ENCODE measurements at places on chromosomes 13 and 19. TPM values are rescaled to one million over a fixed set of nuclear protein-coding genes. Genes with fewer than 3 reads are reported as not detected.

GRCh38 chr13:91381371-91381770 is 17.1 kb upstream of the GPC5 start:
- no peak for DNase-seq

The IZUMO2 gene
- total RNA-seq: not detected

The RGCC gene
- total RNA-seq: 54.1 TPM

GRCh38 chr13:36769126-36769525 is 49.9 kb upstream of the RFXAP start:
- DNase-seq: no peak

The NFILZ gene
- total RNA-seq: not detected

DNA sequence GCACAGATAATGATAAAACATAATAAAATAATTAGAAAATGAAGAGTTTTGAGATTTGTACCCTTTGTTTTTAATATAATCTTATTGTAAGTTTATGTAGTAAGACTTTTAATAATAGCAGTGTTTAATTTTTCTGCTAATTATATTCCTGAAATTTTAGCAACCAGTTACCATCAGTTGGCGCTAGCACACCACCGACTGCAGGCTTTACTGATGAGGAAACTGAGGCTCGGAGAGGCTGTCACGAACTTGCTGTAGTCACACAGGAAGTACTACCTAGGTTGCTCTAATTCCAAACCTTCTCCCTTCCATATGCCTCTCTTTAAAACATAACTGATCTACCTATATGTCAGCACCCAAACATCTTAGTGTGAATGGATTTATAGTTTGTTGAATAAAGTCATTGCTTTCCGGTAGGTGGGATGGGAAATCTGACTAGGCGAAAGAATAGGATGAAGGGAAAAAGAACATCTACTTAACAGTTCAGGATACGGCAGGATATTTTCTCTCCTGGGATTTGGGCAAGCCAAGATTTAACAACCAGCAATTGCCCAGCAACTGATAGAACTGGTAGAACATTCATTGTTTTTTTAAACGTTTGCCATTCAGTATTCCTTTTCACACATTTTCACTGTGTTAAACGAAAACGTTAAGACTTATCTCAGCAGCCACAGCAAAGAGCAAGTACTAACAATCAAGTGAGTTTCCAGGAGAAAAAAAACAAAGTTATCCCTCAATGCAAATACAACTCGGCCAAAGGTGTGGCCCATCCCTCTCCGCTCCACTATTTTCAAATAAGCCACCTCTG is 822 bp upstream of the RFXAP start:
- no peak for DNase-seq

The FFAR3 gene
- not detected for total RNA-seq

DNA sequence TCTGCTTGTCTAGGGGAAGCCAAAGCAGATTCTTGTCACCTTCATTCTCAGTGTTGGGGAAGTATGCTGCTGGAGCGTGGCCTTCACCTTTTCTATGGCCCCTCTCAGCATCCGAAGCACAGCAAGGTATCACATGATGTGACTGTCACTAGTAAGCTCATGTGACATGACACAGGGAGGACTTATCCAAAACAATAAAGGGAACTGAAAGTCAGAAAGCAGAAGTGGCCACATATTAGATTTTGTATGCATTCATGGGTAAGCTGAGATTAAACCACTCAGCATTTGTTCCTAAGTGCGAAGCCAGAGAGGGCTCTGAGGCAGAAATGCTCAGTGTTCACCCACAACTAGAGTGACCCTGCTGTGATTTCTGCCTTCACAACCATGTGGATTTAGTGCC is 72.8 kb upstream of the PCDH8 start:
- no peak for DNase-seq

- no peak for DNase-seq
Observed at GRCh38 chr13:96193728-96194310, 103.9 kb downstream of the HS6ST3 start.

DNA sequence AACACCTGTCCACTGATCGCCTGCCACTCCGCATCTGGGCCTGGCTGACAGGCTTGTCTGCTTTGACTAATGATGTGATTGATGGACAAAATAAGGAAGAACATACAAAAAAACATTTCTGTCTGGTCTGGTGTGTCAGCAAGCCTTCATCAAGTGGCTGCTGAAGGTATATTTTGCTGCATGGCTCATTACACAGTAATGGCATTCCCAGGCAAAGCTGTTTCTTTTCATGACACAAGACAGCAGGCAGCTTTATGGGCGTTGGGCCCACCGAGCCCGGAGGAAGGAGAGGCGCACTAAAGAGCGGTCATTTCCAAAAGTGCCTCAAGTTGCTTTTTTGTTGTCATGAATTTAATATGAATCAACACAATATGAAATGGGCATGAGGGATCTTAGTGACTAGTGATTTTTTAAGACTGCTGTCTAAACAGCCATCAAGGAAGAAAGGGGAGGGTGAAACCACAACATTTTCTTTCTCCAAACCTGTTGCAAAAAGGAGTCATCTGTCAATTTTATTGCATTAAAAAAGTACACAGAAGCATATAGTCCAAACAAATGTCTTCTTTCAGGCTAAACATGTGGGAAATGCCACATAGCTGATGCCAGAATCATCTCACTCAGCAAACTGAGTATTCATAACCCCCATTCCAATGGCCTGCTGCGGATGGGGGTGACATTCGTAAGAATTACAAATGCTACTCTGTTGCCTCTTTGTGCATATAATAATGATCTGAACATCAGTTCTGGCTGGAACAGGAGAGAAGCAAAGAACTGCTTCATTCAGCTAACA is 476.6 kb downstream of the ZNF536 start:
- no peak for DNase-seq

GRCh38 chr19:33747273-33747672 is 49.4 kb upstream of the KCTD15 start:
- DNase-seq: no peak
